ENCODE measurements at places on chromosomes 1 and 21.

DNA sequence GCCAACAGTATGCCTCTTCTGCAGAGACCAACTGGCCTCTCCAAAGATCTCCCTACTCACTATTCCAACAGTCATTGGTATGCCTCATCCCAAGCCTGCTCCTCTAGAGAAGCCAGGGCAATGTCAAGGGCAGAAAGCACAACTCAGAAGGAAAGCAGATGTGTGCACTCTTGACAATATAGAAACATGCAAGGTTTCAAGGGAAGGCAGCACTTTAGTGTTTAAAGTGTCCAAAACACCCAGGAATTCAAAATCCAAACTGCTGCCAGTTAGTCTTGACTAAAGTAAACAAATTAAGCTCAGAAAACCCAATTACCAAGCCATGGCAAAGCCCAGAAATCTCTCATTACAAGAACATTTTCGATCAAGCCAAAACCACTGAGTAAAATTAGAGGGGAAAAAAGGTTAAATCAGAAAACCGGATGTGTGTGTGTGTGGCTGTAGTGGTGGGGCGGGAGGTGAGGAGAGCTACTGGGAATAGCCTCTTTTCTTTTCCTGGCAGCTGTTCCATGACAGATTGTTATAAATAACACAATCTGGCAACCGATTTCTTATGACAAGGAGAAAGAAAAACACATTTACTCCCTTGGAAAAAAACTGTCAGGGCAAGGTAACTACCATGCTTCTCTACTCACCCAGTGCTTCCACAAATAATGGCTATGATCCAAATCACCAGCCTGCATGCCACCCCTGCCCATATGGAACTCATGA is 39.2 kb downstream of the EIF2B3 start:
- no peak for DNase-seq

DNA sequence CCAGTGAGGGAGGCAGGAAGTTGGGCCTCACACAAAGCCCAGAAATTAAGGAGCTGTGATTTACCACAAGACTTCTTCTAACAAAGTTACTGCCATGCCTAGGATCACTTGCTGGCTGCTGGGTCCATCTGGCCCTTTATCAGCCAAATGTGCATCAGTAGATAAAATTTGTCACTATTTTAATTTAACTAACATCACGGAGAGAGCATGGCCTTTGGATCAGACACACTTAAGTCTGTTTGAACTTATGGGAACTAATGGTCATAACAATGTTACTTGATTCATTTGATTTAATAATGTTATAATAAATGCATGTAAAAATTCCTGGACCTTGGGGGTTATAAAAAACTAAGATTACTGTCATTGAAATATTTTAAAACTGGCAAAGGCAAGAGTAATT is 67.2 kb upstream of the CCDC190 start:
- DNase-seq, result no peak

GRCh38 chr1:201834621-201835020 is 5.7 kb downstream of the IPO9 start:
- DNase-seq, result no peak

- no peak for DNase-seq
Observed at GRCh38 chr1:118008011-118008410, 78.5 kb downstream of the WDR3 start.

- no peak for DNase-seq
Observed at GRCh38 chr1:114379987-114380386, 131.0 kb downstream of the TRIM33 start.

DNA sequence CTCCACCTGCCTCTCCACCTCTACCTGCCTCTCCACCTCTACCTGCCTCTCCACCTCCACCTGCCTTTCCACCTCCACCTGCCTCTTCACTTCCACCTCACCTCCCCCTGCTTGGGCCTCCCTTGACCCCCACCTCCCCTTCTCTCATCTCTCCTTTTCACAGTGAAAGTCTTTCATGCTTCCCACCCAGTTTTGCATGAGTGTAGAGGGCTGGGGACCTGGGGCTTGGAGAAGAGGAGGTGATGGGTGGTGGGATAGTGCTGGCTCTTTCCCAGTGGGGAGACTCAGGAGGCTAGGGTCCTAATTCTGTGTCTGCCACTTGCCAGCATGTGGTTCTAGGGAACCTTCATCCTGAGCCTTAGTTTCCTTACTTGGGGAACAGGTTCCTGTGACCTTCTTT is 316.2 kb upstream of the C1orf174 start:
- DNase-seq, result no peak

DNA sequence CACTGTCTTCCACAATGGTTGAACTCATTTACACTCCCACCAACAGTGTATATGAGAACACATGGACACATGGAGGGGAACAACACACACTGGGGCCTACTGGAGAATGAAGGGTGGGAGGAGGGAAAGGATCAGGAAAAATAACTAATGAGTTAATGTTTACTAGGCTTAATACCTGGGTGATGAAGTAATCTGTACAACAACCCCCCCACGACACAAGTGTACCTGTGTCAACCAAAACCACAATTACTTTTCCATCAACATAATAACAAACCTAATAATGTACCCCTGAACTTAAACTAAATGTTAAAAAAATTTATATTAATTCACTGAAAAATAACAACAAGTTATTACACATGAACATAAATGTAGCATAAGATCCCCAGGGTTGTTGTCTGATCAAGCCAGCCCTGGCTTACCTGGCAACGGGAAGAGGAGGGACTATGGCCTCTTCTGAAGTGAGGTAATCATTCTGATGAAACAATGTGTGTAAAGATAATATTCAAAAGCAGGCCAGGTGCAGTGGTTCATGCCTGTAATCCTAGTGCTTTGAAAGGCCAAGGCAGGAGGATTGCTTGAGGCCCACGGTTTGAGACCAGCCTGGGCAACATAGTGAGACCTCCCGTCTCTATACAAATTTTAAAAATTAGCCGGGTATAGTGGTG is 40.8 kb upstream of the HEATR1 start:
- DNase-seq, result no peak

DNA sequence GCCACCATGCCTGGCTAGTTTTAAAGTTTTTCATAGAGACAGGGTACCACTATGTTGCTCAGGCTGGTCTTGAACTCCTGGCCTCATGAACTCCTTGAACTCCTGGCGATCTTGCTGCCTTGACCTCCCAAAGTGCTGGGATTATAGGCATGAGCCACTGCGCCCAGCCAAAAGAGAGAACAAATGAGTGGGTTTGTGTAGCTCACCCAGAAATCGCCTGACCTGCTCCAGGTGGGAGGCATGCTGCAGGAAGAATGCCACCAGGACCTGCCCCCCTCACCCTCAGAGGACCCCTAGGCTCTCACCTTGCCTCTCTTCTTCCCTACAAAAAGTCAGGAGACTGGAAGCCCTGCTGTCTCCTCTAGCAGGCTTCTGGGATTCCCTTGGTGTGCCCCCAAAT is 88.8 kb downstream of the SYT2 start:
- DNase-seq, result no peak

DNA sequence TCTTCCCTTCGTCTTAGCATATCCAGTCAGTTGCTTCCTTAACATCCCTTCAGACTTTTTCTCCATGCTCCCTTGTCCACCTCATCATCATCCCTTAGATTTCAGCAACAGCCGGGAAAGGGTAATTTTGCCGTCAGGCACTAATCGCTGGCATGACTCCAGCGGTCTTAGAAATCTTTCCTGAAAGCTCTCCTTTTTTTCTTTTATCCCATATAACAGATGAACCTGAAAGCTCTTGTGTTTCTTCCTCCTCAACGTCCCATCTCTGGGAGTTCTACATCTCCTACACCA is 10.4 kb upstream of the BOLA1 start:
- peak; percentile 31 for DNase-seq

- DNase-seq, result no peak
Observed at GRCh38 chr21:15000081-15000480, 64.7 kb downstream of the NRIP1 start.

GRCh38 chr1:219880765-219881457 is 47.4 kb downstream of the SLC30A10 start:
- no peak for DNase-seq

DNA sequence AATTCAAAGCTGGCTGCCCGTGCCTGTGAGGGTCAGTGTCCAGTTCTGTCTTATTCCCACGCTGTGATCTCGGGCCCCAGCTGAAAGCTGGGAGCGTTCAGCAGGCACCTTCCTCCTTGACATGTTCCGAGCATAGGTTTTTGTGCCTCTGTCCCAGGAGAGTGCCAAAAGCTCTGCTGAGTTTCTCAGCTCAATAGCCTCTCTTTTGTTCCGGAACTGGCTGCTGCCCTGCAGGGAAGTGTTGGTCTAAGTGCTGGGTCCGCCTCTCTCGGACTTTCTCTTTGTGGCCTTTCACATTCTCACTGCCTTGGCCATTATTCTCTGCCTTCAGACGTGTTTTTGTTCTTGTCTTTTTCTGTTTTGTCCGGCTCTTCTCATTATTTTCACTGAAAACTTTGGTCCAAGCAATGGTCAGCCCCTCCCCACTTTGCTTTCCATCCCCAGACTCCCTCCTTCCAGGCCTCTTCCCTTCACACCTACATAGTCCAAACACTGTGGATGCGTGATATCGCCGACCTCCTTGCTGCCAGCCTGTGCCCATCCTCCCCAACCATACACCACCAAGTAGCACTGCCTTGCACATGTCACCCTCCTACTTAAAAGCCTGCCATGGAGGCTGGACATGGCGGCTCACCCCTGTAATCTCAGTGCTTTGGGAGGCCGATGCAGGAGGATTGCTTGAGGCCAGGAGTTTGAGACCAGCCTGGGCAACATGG is 233.8 kb downstream of the RHOU start:
- DNase-seq, result no peak

DNA sequence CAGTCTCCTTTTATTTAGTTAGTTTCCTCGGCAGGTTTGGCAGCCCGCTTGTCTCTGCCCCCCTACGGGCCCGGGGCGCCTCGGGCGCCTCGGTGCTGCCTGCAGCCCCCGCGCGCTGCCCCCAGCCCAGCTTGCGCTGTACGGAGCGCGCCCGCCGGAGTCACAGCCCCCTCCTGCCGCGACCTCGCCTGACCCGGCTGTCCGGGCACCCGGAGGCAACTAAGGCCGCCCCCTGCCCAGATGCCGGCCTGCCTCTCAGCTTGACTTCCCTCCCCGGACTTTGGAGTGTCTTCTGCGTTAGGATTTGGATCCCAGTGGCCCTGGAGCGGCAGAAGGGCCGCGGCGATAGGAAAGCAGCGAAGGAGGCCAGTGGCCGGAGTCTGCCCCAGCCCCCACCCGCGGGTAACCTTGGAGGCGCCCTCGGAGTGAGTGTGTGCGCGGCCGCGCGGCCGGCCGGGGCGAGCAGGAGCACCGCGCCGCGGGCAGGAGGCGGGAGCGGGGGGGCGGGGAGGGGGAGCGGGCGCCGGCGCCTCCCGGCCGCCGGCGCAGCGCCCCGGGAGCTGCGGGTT is 7.6 kb downstream of the CDKN2C start:
- DNase-seq, result no peak

- DNase-seq, result no peak
Observed at GRCh38 chr1:68162761-68163160, 69.6 kb downstream of the WLS start.

- DNase-seq, result no peak
Observed at GRCh38 chr1:214537219-214537618, 14.2 kb downstream of the PTPN14 start.

- DNase-seq, result no peak
Observed at GRCh38 chr1:155106862-155107261, 20.8 kb upstream of the EFNA1 start.

- DNase-seq, result no peak
Observed at GRCh38 chr1:159211331-159212136, 6.9 kb downstream of the ACKR1 start.

DNA sequence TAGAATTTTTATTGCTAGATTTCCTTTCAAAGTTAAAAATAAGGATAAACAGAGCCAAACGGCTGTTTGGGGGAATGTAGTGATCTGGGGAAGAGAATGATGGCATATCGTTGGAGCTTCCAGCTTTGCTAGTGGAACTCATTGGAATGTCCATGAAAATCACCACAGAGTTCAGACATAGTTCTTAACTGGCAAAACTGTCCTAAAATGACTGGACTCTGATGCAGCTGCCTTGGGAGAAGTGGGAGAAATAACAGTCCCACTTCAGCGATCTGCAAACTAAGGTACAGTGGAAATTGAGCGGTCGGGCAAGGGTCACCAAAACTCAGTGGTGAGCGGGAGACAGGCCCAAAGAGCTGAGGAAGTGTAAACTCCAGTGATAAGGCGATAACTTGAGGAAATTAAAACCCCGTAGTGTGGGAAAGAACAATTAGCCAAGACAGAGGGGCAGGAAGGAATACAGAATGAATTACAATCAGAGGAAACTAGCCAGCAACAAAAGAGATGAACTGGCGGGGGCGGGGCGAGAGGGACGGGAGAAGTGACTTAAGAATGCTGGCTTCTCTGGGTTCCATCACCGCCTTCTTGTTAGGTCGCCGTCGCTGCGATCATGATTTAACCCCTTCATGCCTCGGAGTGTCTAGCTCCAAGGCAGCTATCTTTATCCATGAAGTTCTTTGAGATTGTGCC is 89.8 kb upstream of the ARHGAP29 start:
- DNase-seq, result no peak

- DNase-seq, result peak; percentile 45
Observed at GRCh38 chr1:98661544-98662355, at the start of gene SNX7. Gene SNX7 (plus strand): TSS chr1:98661721. CDS start chr1:98661732, 11 bp downstream.

DNA sequence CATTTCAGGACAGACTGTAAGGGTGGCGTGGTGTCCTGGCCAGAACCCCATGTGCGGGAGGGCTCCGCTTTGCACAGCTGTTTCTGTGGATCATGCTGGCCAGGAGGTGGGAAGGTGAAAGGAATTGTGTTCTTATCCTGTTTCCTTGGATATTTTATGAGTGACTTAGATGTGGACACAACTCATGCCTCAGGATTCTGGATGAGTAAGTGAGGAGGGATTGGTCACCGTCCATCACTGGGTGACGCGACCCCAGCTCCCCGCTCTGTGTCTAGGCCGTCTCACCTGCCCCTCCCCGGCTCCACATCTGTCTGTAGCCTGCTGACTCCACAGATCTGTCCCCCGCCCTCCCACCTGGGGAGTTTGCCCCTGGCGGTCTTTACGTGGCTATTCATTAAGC is 48.8 kb downstream of the PIK3CD start:
- DNase-seq, result peak; percentile 92

DNA sequence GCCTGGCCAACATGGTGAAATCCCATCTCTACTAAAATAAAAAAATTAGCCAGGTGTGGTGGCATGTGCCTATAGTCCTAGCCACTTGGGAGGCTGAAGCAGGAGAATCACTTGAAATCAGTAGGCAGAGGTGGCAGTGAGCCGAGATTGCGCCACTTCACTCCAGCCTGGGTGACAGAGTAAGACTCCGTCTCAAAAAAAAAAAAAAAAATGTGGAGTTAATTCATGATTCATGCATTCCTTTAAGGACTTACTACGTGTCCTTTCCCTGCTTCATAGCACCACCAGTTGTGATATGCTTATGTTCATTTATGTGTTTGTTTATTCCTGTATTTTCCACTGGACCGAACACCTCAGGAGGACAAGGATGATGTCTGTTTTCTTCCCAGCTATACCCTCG is 12.7 kb upstream of the PRELP start:
- peak; percentile 60 for DNase-seq

- no peak for DNase-seq
Observed at GRCh38 chr1:204731509-204731908, 46.0 kb upstream of the LRRN2 start.

- no peak for DNase-seq
Observed at GRCh38 chr1:160971618-160972056, 17.0 kb upstream of the ITLN2 start.

GRCh38 chr21:38092051-38092450 is 164.7 kb upstream of the KCNJ15 start:
- DNase-seq, result no peak

- DNase-seq, result no peak
Observed at GRCh38 chr21:33355996-33356395, 31.2 kb downstream of the IFNAR1 start.
